Epithelial cell of proximal tubule (primary cell): ENCODE measurements at places on chromosomes 2 and 18. TPM values are rescaled to one million over a fixed set of nuclear protein-coding genes. Genes with fewer than 3 reads are reported as not detected.

DNA sequence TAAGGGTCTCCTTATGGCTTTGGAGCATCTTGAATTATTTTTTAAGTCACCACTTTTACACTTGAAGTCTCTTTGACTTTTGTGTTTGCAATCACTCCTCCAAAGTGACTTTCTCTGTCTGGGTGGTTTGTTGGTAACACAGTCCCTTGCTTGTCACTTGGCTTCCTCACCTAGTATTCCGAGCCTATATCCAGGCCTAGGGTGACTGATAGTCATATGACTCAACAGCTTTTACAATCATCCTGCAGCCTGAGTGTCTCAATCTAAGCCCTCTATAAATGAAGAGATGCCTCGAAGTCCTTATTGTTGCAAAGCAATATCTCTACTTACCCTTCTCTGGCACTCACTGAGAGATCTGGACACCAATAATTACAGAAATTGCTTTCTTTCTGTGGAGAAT lies 53.9 kb upstream of the SETBP1 start:
- no peak for DNase-seq

DNA sequence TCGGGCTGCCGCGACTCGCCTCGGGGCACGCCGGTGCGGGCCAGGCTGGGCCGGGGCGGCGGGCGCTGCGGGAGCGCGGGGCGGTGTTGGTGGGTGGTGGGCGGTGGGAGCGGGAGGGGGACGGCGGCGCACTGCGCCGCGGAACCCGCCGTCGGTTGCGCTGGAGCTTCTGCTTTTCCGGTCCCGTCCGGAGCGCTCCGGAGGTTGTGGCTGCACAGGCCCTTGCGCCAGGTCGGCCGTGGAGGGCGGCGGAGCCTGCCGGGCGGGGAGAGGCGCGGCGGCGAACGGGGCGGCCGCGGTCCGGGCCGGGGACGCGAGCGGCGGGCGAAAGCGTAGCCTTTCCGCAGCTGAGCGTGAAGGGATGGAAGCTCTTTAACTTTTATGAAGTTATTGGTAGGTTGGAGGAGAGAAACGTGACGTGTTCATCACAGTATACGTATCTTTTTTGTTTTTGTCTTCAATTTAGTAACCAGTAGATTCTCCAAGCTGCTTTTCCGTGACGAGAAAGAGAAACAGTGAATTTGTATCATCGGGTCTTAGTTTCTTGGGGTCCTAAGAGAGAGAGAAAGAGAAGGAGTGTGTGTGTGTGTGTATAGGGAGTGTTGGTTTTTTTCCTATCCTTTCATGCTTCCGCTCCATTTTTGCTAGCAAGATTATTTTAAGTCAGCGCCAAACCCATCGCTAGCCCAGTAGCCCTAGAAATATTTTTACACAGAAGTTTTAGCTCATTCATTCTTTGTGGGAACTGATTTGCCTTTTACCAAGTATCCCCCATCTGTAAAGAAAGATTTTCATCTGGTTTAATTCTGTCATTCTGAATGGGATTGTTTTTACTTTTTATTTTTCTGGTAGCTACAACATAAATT lies 535 bp downstream of the ATG4B start:
- no peak for DNase-seq

DNA sequence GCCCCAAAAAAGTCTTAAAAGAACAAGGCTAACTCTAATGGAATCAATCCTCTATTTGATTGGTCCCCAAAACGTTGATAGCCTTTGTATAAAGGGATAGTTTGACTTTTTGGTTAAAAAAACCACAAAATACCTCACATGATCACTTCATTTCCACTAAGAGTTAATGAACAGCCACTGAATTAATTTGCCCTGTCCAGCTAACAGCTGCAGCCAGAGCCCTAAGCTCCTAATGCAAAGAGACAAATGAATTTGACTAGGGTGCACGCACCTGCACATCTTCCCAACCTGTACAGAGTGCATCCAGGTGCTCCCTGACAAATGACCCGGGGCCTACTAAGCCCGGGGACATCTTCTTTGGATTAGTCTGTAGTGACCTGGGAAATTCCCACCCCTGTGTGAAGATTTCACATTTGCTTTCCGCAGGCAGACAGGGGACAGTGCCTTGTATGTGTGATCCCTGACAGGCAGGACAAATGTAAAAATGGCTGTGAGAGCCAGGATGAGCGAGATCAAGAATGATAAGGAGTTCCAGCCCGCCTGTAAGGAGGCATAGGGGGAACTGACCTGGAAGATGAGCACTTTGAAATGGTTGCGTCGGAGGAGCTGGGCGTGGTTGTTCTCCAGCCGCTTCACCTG lies 893 bp downstream of the CAVIN2 start:
- DNase-seq, result no peak

ABCG8 gene
- not detected in 2 replicates for total RNA-seq

- DNase-seq, result no peak
These were observed 223.6 kb downstream of the C1D start for GRCh38 chr2:67839242-67839641.

- DNase-seq, result no peak
These were observed 50.6 kb downstream of the PMAIP1 start for GRCh38 chr18:59950215-59950944.

GRCh38 chr2:222372993-222373392 lies 51.4 kb upstream of the SGPP2 start:
- DNase-seq, result no peak

DNA sequence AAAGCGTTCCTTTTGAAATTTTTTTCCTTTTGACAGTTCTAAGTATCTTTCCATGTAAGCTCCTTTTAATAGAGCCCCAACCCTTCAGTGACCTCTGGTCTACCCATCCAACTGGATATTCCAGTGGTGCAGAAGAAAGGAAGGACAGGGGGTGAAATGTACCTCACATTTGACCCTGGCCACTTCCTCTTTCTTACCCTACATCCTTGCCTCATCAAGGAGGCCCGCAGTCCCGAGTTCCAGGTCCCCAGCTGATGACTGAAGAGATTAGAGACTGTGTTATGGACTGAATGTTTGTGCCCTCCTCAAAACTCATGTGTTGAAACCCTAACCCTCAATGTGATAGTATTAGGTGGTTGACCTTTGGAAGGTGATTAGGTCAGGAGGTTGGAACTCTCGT lies 158.1 kb downstream of the RBM43 start:
- DNase-seq, result no peak

DNA sequence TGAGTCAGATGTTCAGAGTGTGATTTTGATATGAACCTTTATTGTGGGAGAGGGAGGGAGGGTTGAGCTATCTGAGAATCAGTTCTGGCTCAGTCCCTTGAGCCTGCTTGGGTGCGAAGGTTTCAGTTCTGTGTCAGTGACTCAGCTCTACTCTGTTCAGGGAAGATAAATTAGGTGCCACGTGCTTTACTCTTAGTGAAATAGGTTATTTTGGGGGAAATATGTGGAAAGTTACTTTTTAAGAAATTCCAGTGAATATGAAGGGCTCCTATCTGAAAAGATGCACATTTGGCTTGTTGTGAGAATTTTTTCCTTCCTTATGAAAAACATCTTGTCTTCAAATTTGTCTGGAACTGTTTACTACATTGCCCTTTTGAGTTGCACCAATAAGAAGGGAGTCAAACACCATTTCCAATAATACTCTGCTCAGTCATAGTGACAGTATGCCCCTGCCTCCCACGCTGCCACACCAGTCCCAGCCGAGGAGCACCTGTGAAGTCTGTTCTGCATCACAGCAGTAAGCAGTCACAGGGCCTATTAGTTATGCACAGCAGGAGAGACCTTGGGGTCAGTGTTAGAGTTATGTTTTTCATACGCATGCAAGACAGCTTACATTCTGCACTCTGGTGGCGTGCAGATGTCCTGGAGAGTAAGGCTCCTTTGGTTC lies 32.8 kb upstream of the DNAH7 start:
- no peak for DNase-seq

GRCh38 chr2:37630301-37630700 lies 41.1 kb downstream of the CDC42EP3 start:
- no peak for DNase-seq

DNA sequence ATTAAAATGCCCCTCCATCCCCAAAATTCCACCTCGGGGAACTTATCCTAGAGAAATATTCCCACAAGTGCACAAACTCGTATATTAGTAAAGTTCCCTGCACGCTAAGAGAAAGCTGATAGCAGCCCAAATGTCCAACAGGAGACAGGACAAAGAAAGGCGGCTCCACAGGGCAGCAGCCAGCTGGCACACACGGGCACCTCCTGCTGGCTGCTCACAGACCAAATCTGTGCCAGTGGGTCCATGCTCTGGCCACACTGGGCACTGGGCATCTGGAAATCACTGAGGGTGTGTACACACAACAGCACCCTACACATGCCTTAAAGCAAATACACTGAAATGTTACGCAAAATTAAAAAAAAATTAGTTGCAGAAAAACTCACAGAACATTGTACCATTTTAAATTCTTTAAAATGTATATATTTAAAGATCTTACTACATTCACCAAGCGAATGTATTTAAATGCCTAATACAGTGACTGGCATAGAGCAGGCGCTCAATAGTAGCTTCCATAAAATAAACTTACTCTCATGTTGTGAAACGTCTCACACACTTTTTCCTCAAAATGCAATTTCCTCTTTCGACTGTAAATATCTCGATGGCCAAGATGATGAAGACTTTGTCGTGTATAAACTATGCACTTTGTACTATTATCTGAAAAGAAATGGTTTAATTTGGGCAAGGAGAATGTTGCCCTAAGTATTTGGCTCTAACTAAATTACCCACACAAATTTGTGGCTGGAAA lies 19.4 kb downstream of the ZNF516 start:
- DNase-seq, result no peak

- DNase-seq, result no peak
These were observed 286.0 kb downstream of the LPIN1 start for GRCh38 chr2:12032398-12032797.

MARCHF4 gene
- 4.2 and 6.9 TPM in 2 replicates for total RNA-seq

CDH19 gene
- not detected in 2 replicates for total RNA-seq

GRCh38 chr2:12657560-12657959 lies 59.2 kb upstream of the TRIB2 start:
- no peak for DNase-seq

CCDC102B gene
- 0.17 and 0.43 TPM in 2 replicates for total RNA-seq

HOXD12 gene
- not detected in 2 replicates for total RNA-seq

- peak; percentile 32 for DNase-seq
These were observed 46.2 kb upstream of the B3GNT2 start for GRCh38 chr2:62149708-62150107.

GRCh38 chr18:48828691-48829442 lies 121.9 kb downstream of the SMAD7 start:
- no peak for DNase-seq

DNA sequence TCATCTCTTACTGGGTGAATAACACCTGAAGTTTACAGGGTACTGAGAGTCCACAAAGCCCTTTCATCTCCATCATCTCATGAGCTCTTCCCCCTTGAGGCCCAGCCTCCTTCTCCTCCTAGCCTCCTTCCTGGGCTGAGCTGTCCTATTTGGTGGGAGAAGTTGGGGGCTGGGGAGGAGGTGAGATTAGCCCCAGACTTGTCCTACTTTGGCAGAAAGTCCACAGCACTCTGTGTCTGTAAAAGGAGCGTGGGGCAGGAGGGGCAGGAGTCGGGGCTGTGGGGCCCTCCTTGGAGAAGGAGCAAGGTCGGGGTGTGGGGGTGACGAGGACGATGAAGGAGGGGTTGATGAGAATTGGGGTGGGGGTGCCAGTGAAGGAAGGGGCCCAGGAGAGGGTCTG lies 10.0 kb upstream of the DES start:
- DNase-seq, result no peak

RND3 gene
- total RNA-seq, result 51.8 and 59.1 TPM in 2 replicates

ZNF804A gene
- total RNA-seq, result not detected in 2 replicates

DNA sequence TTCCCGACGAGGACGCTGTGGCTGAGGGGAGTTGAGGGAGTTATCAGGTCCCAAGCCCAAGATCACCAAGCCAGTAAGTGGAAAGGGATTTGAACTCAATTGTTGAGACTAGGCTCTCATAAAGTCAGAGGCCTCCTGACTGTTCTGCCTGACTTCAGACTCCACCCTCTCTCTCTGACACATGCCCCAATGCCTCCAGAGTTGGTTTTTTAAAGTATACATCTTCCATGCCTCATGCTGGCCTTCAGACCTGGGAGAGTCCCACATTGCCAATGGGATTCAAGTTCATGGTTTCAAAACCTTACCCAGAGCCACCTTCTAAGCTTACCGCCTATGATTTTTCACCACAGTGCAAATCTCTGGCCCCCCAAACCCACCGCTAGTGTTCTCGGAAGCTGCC lies 100.8 kb downstream of the RTN4 start:
- DNase-seq, result peak; percentile 6

DNA sequence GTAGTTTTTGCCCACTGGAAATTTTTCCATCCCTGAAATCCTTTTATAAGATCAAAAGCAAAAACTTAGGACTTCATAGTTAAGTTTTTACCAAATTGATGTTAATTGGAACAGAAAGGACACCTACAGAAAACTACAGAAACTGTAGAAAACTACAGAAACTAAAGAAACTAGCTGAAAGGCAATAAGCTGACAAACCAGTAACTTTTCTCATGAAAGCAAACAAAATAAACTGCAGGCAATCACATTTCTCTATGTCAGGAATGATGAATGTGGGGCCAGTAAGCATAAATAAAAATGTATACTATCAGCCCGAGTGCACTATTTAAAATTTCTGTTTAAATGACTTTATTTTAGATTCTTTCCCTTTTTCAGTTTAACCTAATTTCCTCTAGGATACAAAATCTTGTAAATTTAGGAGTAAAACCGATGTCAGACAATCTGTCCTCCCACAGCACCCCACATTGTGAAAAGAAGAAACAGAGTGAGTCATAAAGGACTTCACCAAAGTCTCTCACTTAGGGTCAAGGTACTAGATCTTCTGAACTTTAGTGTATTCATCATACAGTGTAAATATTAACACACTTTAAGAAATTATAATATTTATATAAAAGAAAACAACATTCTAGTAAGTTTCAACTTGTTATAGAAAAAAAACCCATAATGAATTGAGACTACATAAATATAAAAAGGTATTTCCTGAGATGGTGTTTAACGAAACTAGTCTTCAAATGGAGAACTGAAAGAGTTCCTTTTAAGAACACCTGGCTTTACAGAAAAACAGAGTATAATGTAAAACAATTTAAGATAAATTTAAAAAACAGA lies 46.6 kb downstream of the USP40 start:
- DNase-seq, result no peak

ZNF385B gene
- total RNA-seq, result under 0.01 and 0.69 TPM in 2 replicates

- DNase-seq, result no peak
These were observed 48.7 kb upstream of the FZD7 start for GRCh38 chr2:201984800-201985525.

GRCh38 chr2:42918671-42919318 lies 126.4 kb upstream of the HAAO start:
- DNase-seq, result no peak

DNA sequence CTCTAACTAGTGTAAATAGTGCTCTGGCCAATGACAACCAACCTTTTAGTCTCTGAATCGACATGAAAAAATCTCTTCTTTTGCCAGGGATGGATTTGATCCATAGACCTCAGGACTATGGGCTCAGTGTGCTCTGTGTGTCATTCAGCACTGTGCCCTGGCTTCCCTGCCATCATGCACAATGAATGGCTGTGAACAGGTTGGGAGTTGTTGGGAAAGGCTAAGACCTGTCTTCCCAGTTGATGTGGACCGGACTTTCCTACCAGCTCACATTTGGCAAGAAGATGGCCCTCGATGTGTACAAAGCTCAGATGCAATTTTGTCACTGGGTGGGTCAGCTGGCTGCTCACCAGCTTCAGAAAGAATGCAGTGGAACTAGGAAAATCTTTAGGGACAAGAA lies 26.0 kb upstream of the ARHGAP25 start:
- DNase-seq, result no peak

- DNase-seq, result no peak
These were observed 380.6 kb downstream of the TSN start for GRCh38 chr2:122136056-122136455.
